GM04503 (cell line): ENCODE measurements at places on chromosomes 5 and 9.

DNA sequence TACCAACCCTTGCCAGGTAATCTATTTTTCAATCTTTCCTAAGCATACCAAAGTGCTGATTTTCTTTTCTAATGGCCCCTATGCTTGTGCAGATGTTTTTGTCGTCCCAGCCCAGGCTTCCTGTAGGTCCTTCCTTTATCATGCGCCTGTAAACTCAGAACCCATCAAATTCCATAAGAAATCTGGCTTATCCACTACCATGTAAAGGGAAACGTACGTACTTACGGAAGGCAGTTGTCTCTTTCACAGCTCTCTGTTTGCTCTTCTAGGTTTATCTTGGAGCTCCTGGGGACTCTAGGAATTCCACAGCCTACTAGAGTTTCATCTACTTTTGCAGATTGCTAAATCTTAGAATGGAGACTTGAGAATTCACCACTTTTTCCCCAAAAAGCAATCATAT lies 9.0 kb downstream of the BRINP1 start:
- DNase-seq: no peak

DNA sequence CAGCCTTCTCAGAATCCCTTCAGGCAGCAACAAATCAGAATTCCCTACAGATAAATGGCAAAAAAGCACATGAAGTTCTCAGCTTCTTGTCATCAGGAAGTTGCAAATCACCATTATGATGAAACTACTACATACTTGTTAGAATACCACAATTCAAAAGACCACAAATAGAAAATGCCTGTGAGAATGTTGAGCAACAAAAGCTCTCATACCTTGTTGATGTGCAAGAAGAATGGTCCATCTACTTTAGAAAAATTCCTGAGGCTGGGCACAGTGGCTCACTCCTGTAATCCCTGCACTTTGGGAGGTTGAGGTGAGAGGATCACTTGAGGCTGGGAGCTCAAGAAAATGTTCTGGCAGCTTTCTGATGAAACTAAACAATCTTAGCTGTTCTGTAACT lies 278.1 kb downstream of the ICE1 start:
- no peak for DNase-seq

- no peak for DNase-seq
These were observed 715 bp downstream of the RC3H2 start for GRCh38 chr9:122904466-122904822.

- no peak for DNase-seq
These were observed 36.7 kb downstream of the PROP1 start for GRCh38 chr5:177959315-177959714.
